Kidney capillary endothelial cell (primary cell): ENCODE measurements at places on chromosomes 2 and 18.

DNA sequence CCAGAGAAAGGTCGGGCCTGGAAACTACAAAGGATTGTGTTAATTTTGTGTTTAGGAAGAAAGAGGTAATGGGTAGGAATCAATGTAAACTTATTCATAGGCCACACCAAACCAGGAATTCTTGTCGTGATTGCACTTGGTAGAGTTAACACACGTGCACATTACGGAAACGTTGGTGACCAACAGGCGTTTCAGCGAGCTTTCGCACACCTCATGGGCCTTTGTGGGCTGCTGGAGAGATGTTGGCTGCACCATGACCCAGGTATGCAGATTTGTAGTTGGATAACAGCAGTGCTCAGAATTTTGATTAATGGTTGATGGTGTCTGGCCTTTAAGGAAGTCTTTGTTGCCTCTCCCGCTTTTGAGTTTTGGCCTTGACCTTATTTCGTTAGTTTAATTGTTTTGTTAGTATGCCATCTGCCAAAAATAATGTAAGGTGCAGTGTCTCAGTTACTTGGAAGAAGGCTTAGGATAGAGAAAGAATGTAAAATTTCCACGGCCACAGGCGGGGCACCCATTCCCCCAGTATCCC lies 1.9 kb downstream of the ZNF236 start:
- DNase-seq = no peak

DNA sequence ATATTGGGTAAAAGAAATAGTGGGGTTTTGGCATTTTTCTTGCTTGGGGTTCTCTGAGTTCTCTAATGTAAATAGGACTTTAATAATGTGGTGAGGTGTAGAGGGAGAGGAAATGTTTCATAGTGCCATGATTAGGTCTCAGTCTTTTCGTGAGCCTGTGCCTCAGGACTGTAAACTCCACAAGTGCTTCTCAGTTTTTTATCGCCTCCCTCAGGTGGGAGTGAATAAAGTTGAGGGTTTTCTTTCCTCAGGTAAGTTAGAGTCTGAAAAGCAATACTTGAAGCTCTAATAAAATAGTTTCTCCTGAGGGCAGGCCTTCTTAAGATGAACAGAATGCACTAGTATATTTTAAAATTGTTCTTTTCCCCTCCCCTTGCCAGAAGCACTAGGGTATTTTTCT lies 243.1 kb upstream of the SETBP1 start:
- DNase-seq = no peak

DNA sequence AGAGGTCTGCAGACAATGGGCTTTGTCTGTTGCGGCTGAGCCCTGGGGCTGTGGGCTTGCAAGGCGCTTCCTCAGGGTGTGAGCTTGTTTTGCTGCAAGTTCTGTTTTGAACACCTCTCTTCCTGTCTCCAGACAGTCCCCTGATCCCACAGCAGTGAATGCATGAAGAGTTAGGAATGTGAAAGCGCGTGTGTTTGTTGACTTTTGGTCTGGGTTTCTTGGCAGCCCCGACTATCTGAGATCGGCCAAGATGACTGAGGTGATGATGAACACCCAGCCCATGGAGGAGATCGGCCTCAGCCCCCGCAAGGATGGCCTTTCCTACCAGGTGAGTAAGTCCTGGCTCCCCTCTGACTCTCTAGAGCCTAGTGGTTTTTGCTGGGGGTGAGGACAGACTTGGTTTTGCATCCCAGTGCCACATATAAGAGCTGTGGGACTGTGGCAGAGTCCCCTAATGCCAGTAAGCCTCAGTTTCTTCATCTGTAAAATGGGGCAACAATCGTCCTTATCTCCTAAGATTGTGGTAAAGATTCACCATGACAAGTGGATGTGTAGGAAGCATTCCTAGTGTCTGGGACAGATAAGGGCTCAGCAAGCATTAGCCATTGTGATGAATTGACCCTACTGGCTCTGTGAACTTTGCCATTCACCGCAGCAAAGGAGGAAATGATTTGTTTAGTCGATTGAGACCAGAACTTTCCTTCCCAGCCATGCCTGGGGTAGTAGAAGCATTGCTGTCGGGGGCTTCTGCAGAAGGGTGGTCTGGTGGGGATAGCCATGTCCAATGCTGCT lies 3.0 kb downstream of the LBH start:
- no peak for DNase-seq

- DNase-seq = no peak
These were observed 35.4 kb downstream of the SCN7A start for GRCh38 chr2:166458674-166459073.

- no peak for DNase-seq
These were observed 171.1 kb upstream of the UNC80 start for GRCh38 chr2:209600341-209601171.

DNA sequence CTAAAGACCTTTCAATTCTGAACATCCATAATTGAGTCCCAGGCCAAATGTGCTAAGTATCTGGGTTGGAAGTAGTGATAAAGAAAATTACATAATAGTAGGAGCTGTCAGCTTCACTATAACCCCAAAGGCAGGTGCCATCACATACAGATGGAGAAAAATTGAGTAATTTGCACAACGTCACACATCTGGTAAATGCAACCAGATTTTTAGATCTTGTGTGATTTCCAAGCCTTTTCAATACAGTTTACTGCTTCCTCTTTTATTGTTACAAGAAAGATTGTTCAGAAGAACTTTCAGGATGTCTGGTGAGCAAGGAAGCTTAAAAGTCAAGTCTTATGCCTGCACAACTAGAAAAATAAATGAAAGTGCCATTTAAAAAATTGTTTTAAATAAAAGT lies 62.3 kb downstream of the UBE2E3 start:
- DNase-seq = no peak

DNA sequence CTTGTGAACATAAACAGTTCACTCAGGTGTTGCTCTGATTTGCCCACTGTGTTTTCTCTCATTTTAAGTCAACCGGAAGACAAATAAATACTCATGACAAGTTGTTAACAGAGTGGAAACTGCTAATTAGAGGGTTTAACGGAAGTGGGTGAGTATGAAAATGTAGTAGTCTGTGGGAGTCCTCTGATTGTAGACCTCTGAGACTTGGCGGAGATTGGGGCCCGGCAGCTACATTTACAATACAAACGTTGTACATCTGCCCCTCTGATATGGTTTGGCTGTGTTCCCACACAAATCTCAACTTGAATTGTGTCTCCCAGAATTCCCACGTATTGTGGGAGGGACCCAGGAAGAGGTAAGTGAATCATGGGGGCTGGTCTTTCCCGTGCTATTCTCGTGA lies 107.3 kb upstream of the FAM98A start:
- DNase-seq = no peak

DNA sequence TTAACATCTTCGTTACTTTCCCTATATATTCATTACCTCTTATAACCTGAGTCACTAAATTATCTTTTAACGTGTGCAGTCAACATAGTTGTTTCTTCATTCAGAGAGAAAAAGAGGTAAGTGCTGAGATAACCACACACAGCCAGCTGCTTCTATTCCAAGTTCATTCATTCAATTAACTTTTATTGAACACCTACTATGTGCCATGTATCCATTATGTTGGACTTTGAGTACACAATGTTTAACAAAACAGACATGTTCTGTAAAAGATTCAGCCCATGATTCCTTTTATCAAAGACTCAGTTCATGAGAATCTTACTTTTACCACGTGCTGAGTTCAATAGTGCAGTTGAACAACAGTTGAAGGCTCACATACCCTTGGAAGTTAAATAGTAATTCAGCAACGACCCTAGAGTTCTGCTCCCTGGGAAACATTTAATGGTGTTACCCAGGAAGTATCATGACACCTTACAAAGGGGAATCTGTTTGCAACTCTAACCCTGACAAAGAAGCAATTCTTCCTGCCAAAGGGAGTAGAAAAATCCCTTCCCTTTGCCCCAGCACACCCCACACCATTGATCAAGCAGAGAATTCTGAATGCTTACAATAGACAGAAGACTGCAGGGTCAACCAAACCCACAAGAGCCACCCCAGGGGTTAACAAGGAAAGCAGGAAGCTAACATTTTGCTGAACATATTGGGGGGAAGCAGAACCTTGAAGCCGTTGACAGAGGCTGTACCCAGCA lies 595.8 kb downstream of the STK39 start:
- DNase-seq = no peak

- no peak for DNase-seq
These were observed 21.5 kb upstream of the CDKL4 start for GRCh38 chr2:39265315-39265714.

GRCh38 chr18:55838319-55838718 lies 250.3 kb upstream of the TCF4 start:
- DNase-seq = no peak

DNA sequence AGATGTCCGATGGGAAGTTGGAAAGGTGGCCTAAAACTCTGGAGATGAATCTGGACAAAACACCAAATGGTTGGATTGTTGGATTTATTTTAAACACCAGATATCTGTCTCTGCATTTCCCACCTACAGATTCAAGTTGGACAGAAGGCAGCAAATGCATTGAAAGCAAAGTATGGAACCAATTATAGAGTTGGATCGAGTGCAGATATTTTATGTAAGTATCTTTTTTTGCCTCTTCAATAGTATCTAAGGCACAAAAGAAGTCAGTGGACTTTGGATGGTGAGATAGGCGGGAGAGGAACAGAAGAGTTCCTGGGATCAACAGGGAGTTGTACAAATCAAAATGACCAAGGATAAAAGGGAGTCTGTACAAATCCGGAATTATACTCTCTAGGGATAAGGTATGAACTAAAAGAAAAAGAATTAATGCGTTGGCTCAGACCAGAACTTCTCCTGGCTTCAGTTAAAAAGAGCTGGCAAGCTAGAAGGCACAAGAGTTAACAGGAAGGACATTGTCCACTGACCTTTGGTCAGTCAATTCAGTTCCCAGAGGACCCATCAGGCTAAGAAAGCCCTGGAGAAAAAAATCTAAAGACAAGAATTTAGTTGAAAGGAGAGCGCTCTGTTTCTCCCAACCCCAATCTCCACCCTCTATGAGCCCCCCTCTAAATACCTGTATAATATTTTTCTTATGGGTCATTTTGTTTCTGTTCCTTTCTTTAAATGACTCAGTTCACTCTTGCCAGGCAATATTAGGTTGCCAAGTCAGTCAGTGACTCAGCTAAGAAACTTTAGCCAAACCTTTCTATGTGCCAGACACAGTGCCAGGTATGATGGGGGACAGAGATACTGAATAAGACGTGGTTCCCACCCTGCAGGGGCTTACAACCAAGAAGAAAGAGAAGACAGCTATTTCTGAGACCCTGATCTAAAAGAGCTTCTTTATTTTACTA lies 29.1 kb downstream of the CPO start:
- DNase-seq = no peak

- DNase-seq = no peak
These were observed 124.1 kb upstream of the LGALSL start for GRCh38 chr2:64329848-64330247.
